GOT3 (cell line): ENCODE measurements at places on chromosomes 3 and 15.

DNA sequence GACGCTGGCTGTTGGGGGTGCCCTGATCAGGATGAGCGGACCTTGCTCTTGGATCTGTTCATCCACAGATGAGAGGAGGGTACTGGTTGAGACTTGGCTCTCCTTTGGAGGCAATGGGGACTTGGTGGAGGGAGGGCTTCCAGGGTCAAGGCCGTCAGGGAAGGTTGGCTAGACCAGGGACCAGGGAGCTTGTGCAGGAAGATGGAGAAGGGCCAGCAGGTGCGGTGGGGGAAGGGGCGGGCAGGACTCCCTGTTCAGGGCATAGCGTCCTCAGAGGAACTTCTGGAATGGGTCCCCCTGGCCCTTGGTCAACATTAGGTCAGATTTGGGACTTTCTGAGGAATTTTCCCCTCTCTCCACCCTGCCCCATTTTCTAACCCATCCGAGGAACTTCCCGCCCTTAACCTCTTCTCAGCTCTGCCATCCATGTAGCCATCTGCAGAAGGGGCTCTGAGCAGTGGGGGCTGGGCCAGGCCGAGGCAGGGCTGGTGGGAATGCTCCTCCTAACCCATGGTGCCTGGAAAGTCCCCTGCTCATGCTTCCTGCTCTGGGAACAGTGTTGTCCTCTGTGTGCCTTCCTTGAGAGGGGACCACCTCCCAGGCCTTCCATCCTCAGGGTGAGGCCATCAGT lies 11.5 kb downstream of the SNX33 start:
- no peak for DNase-seq

GRCh38 chr3:9732080-9732739 lies 675 bp downstream of the BRPF1 start:
- no peak for DNase-seq

DNA sequence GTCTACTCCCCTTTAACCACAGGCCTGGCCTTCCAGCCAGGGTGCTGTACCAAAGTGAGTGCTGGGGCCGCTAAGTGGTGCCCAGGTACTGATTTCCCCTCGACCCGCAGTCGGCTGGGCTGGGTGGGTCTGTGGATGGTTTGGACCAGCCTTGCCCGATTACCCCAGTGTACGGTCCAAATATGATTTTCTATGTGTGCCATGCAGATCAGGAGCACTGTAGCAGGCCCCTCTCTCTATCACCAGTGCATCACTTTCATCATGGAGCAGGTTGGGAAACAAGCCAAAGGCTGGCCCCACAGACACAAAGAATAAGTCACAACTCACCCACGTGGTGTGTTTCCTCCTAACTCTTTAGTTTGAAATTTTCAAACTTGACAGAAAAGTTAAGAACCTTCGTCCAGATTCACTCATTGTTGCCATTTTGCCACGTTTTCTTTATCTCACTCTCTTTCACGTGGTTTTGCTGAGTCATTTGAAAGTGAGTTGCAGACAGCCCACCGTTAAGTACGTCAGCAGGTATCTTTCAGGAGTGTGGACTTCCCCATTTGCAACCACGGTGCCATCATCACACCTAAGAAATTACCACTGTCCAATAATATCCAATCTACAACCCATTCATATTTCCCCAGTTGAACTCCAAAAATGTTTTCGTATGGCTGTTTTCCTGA lies 37.0 kb downstream of the ZNF710 start:
- DNase-seq = no peak

- no peak for DNase-seq
These were observed 43.8 kb upstream of the SLC6A6 start for GRCh38 chr3:14358426-14359211.

DNA sequence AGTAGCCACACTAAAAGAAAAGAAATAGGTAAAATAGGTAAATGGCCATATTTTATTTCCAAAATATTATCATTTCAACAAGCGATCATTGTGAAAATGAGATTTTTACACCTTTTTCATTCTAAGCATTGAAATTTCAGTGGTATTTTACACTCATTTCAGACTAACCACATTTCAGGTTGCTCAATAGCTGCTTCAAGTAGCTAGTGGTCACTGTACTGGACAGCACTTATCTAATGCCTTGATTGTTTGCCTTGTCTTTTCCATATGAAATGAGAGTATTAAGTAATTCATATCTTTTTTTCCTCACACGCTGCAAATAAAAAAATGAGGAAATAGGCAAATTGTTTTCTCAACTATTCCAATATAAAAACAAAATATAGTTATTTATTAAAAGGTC lies 332.8 kb downstream of the NLGN1 start:
- no peak for DNase-seq

DNA sequence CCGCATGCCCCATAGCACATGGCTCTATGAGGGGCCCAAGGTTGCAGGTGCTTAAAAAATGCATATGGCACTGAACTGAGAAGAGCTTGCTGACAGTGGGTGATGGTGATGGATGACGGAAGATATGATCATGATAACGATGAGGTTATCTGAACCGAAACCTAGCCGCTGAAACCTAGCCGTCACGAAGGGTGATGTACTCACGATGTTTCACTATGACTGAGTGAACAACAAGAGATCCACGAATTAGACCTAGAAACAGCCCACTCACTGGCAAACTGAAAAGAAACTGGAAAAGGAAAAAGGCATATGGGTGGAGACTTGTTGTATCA lies 57.6 kb upstream of the BCL6 start:
- DNase-seq = no peak

- no peak for DNase-seq
These were observed 78.5 kb upstream of the LARS2 start for GRCh38 chr3:45309876-45310275.

GRCh38 chr3:122680475-122681283 lies at the start of gene PARP14:
Gene PARP14, plus strand, starts transcription at chr3:122680839. Its CDS starts 45 bp downstream, at chr3:122680884.
- peak; percentile 29 for DNase-seq

DNA sequence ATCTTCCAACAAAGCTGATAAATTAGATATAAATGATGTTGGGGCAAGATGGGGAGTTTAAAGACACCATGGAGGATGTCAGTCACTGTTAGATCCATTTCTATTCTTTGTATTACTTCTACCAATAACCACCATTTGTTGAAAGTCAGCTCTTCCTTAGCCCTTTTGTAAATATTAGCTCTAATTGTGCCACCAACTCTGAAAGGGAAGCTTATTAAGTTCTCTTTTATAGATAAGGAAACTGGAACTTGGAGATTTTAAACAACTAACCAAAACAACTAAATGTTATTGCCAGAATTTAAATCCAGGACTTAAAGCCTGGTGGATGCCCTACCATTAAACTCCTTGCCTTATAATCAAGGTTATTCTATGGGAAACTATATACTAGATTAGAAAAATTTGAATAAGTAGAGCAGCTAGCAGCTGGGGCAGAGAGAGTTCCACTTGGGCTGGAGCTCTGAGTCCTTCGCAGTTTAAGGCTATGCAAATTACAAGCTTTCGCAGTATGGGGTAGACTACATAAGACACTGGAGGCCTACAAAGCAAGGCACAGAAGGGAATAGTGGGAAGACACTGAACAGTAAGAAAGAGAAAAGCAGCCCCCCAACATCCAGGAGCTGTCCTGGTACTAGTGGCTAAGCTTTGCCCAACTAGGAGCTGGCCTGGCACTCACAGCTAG lies 52.6 kb downstream of the TM4SF18 start:
- no peak for DNase-seq

GRCh38 chr3:112445839-112446238 lies 53.4 kb downstream of the BTLA start:
- no peak for DNase-seq

GRCh38 chr3:70486414-70487017 lies 174.1 kb upstream of the MDFIC2 start:
- no peak for DNase-seq

GRCh38 chr15:57686657-57687056 lies 19.9 kb upstream of the POLR2M start:
- DNase-seq = no peak

- no peak for DNase-seq
These were observed 2.0 kb upstream of the CAPN7 start for GRCh38 chr3:15204005-15204404.

- DNase-seq = no peak
These were observed 27.9 kb upstream of the APEH start for GRCh38 chr3:49646236-49646635.

DNA sequence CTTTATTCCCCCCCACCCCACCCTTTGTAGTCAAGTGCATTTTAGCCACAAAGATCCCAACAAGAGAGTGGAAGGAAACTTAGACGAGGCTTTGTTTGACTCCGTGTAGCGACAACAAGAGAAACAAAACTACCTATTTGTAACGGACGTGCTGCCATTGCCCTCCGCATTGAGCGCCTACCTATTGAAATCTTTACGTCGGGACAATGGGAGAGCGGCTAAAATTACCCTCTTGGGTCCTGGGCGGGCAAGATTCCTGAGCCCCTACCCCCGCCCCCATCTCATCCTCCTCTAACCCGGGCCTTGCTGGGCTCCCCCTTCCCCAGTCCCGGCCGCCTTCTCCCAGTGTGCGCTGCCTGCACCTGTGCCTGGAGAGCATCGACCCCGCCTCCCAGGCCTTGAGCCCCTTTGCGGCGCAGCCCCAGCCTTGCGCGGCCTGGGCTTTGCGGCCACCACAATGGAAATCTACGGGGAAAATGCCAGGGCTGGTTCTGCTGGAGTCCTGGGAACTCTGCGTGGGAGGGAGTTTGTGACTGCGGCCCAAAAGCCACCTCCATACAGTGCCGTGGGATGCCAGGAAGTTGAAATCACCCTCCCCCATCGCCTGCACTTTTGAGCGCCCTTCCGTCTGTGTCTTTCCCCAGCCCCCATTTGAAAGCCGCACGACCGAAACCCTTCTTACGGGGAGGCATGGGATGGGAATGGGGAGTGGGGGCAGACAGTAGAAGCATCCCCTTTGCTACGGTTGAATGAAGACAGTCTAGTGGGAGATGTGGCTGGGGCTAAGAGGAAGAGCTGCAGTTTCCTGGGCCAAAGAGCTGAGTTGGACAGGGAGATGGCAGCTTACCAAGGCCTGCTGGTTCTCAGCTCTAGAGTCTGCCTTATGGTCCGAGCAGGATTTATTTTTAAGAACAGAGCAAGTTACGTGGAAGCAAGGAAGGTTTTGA lies 1.1 kb upstream of the SOX2 start:
- no peak for DNase-seq

GRCh38 chr3:65675011-65675410 lies 363.7 kb downstream of the MAGI1 start:
- no peak for DNase-seq

DNA sequence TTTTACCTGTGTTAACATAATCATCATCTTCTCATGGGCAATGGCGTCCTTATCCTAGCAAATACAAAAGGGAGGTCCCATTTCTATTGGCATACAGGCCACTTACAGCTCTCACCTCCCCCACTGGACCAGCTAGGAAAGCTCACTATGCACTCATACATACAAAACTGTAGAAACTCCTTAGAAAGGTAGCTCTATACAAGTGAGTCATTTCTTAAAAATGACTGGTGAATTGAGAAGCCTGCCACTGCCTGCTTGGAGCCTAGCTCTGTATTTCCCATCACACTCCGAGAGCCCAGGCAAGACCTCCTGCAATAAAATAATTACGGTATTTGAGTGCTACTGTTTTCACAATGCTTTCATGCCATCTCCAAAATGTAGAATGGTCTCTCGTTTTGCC lies 321.8 kb downstream of the ULK4 start:
- no peak for DNase-seq

DNA sequence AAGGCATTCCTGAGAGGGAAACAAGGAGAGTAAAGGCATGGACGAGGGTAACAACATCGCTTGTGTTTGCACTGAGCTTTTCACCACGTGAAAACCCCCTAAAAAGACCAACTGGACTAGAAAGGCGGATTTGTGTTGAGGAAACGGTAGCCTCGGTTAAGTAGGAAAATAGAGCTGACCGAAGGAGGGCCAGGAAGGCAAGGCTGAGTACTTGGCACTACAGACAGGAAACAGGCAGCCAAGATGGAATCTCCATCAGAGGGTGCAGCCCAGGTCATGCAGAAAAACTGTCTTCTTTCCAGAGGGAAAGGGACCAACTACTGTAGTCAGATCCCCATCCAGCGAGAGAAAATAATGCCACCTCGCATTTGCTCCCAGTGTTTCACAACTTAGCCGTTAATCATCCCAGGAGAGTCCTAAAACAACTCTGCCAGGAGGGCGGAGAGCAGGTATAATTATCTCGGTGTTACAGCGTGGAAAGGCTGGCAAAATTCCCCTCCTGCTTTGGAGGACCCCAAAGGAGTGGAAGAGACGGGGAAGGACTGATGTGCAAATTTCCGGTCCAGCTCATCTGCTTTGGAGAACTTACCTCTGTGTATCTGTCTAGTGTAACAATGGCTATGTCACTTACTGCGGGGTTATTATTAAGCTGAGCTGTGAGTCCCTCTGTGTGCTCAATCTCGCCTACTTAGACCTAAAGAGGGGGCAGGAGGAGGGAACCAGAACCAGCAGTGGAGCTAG lies 77.2 kb downstream of the MYO1E start:
- no peak for DNase-seq

- DNase-seq = no peak
These were observed 1.1 kb upstream of the SPTBN5 start for GRCh38 chr15:41894791-41895463.

GRCh38 chr3:13500133-13500885 lies 20.2 kb downstream of the HDAC11 start:
- DNase-seq = no peak

GRCh38 chr3:38314112-38314763 lies 32.1 kb downstream of the SLC22A14 start:
- DNase-seq = no peak

DNA sequence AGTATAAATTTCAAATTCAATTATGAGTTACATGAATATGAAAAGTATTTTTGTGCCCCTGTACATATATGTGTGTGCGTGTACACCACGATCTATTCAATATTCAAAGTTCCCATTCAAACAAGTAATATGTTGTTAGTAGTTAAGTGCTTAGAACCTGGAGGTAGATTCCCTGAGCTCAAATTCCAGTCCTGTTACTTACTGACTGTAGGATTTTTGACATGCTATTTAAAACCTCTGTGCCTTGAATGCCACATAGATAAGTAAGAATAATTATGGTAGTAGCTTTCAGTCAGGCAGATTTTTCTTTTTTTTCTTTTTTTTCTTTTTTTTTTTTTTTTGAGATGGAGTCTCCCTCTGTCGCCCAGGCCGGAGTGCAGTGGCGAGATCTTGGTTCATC lies 53.3 kb upstream of the CMSS1 start:
- DNase-seq = no peak

GRCh38 chr15:35061161-35061824 lies 23.8 kb downstream of the NANOGP8 start:
- no peak for DNase-seq

- DNase-seq = no peak
These were observed 18.3 kb upstream of the FOXP1 start for GRCh38 chr3:71601811-71602210.

- no peak for DNase-seq
These were observed 36.0 kb downstream of the USP13 start for GRCh38 chr3:179688850-179689249.

DNA sequence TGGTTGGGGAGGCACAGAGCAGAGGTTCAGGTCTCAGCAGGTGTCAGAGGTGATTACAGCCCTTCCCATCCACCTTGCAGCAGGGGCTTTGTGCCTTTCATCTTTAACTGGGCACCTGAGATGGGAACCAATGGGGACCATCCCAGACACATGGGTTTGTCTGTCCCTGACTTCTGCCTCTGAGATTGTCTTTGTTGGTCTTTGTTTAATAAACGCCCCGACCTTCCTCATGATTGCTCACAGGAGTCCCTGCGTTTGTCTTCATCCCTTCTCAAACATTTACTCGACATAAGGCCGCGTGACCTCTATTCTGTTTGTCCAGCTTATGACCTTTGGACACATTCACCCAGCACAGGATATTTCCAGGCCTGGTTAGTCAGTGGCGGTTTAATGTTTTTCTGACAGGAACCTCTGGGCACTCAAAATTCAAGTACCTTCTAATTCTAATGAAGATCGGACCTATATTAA lies 5.9 kb downstream of the ZSCAN2 start:
- DNase-seq = no peak
